ENCODE measurements at places on chromosomes 7 and 10.

DNA sequence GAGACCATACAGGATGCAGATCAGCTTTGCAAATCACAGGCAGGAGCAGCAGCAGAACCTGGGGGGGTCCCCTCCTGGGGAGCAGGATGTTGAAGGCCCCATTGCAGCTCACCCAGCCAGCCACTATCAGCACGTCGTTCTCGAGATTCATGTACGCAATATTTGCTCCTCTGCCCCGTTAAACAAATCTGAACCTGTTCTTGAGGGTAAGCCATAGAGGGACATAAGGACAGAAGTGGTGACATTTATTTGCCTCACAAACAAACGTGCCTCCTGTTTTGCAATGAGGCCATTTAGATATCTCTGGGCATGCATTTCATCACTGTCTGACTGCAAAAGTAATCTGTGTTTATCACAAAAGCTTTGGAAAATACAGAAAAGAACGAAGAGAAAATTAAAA lies 87.3 kb upstream of the BAIAP2L1 start:
- no peak for DNase-seq

DNA sequence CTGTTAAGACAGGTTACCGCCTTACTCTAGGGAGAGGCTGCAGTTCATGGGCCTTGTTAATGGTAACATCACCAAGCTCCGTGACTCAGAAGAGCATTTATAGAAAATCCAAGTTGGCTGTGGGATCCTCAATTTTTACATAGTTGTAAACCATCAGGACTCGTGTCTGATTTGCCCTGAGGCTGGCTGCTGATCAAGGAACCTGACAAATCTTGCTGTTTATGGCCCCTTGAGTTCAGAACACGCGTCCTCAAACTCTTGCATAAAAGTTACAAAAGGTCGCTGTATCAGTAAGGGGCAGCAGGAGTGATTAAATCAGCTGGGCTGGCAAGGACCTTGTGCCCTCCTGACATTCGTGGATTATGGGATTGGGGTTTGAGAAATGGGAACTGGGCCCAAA lies 4.6 kb downstream of the SLC13A4 start:
- DNase-seq = no peak

DNA sequence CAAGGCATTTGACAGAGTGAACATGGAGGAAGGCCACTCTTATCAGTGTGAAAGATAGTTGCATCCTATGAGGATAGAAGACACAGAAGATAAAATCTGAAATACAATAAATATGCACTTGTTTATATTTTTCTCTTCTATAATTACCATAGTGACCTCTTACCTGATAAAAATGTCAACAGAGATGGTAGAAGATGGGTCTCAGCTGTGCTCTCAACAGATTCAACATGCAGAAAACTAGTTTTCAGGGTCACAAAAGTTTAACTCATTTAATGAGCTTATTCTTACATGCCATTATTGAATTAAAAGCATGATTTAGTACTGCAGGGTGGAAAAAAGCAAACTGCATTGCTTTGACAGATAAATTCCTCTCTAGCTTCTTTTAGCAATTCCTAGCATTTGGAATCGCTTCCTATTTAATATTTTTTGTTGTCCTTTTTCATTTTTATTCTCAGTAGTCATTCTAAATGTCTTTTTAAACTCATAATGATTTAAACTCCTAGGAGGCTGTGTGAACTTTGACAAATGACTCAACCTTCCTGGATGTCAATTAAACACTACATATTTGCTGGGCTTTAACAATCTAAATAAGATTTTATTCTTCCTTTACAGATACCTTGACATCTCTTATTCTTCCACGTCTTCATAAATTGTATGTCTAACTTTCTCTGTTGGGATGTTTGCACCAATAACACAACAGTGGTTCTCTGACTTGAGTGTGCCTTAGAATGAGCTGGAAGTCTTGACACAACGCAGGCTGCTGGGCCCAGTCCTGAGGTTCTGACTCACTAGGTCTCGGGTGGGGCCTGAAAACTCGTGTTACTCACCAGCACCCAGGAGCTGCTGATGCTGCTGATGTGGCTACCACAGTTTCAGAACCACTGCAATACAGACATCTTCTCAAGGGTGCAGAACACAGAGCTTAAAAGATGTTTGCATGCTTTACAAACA lies 565.5 kb upstream of the IGFBP3 start:
- no peak for DNase-seq

- DNase-seq = no peak
These were observed 114.6 kb downstream of the DNAJC1 start for GRCh38 chr10:21888959-21889358.

All from HCT116 (cell line).